IPS-NIHi11 (cell line): ENCODE measurements at places on chromosomes 5 and 9.

- DNase-seq: no peak
Measured at GRCh38 chr9:114888607-114889006, 41.8 kb downstream of the TNFSF8 start.

DNA sequence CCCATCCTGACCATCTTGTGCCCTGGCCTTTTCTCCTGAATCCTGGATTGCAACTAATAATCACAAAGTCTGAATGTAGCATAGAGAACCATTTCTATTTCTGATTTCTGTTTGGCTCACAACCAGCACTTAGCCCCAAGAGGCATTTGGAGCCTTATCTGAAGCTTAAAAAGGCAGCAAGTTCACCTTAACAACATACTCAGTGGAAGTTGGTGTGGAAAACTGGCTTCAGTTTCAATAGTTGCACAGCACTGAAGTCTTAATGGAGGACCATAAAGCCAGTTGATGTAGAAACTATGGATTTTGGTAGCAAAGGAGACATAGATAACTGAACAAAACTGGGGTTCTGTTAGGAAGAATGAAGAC lies 574.1 kb downstream of the PSAT1 start:
- DNase-seq: no peak

- no peak for DNase-seq
Measured at GRCh38 chr9:109020581-109021511, 7.5 kb upstream of the CTNNAL1 start.

DNA sequence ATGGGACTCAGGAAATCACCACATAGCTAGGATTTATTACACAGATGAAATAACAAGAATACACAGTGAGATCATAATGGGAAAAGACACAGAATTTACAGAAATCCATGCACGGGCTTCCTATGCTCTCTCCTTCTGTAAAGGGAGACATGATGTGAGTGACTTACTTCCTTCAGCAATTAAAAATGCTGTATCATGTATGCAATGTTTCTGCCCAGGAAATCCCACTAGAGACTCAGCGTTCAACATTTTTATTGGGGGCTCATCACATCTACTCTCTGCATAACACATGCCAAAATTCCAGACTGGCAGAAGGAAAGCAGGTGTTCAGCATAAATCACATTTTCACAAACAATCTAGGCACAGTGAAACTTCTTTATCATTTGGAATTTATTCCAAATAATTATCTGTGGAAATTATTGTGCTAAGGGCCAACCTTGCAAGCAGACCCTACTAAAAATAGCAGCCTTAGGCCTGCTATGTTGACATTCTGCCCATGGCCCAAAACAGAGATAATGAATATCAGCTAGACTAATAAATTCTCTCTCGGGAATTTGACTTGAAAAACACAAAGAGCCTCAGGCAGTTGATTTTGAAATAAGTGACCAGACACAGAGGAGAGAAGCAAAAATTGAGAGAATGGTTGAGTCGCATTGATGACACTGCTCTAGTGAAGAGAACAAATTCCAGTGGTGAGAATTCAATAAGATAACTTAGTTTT lies 31.4 kb upstream of the SELENOP start:
- no peak for DNase-seq

DNA sequence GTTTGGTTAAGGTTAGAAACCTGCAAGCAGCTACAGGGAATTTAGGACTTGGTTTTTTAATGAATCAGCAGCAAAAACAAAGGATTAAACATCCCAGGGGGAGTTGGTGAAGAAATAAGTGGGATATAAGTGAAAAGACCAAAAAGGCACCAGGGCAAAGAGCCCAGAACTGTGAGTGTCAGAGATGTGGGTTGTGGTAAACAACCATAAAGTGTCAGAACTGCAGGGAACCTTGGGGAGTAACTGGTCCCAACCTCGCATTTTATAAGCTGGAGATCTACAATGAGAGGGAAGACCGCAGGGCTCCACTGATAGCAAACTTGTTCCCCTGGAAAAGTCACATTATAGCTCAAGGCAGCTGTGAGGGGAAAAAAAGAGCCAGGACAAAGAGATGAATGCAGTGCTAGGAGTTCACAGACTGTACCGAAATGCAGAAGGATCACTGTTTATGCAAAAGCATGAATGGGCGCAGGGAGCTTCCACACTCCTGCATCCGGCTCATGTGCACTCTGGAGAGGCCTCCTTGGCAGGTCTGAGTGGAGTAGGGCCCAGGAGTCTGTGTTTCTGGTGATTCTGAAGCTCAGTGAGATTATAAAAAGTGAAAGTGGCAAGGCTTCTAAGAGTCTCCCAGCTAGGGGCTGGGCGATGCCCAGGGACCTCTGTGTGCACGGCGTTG lies 156.3 kb downstream of the GOLPH3 start:
- DNase-seq: no peak

GRCh38 chr5:95631991-95632675 lies 12.2 kb downstream of the GPR150 start:
- DNase-seq: no peak

DNA sequence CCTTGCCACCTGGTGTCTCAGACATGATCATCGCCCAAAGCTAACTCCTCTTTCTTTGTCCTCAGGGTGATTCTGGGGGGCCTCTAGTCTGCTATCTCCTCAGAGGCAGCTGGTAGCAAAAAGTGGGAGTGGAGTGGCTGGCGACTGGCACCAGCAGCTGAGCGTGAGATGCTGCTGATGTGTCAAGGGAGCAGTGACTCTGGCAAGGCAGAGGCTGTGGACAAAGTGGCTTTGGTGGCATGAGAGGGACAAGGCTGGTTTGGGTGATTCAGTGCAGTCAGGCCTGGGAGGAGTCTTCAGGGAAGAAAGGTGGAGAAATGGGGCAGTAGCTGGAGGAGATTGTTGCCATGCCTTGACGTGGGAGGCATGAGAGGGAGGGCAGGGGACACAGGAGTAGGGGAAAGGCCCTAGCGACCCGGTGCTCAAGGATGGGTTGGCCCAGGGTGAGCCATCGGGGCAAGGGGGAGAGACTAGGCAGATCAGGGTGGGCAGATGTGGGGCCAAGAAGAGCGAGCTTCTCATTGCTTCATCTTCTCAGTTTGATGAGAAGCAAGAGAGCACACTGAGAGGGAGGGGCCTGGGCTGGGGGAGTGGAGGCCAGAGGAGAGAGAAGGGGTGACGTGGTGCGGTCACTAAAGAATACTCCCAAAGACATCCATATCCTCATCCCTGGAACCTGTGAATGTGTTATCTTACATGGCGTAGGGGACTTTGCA lies 64.2 kb upstream of the SPTLC1 start:
- no peak for DNase-seq

DNA sequence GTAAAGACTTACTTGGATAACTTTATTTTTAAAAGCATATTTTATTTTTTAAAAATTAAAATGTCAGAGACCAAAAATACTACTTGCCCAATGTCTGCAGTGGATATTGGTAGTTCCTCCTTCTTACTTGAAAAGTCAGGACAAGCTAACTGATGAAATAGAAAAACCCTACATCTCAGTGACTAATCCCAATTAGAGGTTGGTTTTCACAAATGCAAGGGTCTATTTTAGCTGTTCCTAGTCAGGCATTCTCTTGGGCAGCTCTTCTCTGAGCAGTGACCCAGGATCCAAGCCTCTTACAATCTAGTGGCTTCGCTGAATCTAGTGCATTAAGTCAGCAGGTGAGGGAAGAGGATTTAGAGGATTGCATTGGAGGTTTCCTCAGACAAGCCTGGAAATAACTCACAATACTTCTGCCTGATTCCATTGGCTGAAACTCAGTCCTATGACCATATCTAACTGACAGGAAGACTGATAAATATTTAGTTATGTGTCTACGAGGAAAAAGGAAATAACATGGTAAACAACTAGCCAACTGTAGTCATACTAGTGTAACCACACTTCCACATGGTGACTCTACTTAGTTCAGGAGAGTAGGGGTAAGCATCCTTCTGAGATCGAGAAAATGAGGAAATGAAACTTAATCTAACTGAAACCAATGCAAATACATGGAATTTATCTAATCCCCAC lies 34.2 kb upstream of the MIER3 start:
- no peak for DNase-seq

DNA sequence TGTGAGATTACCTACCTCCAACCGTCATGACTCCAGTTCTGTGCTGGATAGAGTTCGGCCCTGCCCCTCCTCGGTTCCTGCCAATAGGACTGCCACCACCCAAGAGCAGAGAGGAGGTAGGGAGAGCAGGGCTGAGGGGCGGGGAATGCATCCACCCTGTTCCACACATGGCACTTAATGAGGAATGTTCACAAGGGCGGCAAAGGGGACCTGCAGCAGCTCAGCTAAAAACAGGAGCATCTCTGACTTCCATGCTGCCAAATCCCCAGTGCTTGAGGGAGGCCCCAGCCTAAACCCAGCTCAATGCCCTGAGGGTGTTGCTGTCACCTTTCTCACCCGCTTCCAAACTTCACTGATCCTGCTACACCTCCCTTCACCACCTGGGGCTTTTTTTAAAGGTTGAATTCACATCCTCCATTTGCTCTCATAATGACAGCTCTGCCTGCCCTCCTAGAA lies 7.8 kb upstream of the DELE1 start:
- peak; percentile 60 for DNase-seq

GRCh38 chr9:5510989-5511388 lies 658 bp downstream of the PDCD1LG2 start:
- no peak for DNase-seq

- DNase-seq: no peak
Measured at GRCh38 chr9:85007748-85008147, 338.2 kb downstream of the NTRK2 start.

- DNase-seq: no peak
Measured at GRCh38 chr9:5644501-5644900, 15.6 kb downstream of the RIC1 start.

GRCh38 chr5:83277154-83277553 lies 194.4 kb upstream of the VCAN start:
- no peak for DNase-seq

- DNase-seq: no peak
Measured at GRCh38 chr9:121283080-121283398, 15.1 kb downstream of the GSN start.

DNA sequence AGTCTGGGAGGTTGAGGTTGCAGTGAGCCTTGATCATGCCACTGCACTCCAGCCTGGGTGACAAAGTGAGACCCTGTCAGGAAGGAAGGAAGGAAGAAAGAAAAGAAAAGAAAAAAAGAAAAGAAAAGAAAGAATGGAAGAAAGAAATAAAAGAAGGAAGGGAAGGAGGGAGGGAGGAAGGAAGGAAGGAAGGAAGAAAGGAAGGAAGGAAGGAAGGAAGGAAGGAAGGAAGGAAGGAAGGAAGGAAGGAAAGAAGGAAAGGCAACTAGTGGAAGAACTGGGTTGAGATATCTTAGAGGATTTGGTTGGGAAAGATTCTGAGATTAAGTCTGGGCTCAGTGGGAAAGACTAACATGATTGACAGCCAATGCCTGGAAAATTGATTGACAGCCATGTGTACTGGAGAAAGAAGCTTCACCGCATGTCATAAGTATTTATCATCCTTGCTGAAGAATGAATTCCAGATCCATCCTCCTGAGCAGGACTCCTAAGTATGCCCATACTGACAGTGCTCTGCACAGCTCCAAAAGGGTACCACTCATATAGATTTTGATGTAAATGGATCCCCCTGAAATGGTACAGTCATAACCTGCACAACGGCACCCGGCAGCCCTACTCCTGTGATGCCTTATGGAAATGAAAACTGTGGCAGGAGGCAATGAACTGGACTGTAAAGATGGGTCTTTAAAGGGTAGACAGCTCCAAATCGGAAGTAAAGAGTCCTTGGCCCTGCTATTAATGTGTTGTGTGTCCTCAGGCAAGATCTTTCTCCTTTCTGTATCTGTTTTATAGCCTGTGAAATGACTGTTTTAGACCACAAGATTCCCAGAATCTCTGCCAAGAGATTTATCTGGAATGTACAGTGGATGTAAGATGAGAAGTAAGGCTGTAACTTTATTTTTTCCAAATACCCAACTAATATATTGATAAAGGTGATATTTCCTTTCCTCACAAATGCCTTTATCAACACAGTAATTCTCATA lies 16.9 kb upstream of the ADRA1B start:
- DNase-seq: no peak

GRCh38 chr5:91591076-91591475 lies 208.0 kb upstream of the ARRDC3 start:
- no peak for DNase-seq

- no peak for DNase-seq
Measured at GRCh38 chr5:116406306-116407041, 168.1 kb downstream of the SEMA6A start.

- no peak for DNase-seq
Measured at GRCh38 chr5:115940080-115940810, 22.0 kb upstream of the LVRN start.

DNA sequence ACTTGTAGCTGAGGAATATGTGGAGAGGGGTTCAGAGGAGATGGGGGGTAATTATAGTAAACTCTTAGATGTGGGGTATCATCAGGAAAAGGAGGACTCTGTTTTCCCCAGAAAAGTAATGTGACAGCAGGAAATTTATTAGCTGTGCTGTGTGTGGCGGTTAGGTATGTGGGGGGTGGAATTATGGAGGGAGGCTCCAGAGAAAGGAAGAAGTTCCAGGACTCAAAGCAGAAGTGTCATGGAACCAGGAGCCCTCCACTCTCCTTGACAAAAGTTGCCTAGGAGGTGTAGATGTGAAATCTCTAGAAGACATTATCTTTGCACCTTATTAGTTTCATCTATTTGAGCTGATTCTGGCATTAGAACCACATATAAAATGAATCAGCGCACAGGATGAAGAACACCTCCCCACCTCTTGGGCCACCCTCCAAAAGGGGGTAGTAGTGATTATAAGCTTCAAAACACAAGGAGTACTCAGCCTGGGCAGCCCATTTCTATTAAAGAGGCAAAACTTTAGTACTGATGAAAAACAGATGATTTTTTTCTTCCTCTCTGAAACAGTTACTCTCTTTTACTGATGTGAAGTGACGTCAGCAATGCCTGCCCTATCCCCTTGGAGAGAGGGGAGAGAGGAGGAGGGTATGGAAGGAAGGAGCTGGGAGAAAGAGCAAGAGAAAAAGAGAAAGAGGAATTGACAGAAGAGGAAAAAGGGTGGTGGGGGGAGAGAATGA lies 18.2 kb downstream of the NR2F1 start:
- DNase-seq: no peak

DNA sequence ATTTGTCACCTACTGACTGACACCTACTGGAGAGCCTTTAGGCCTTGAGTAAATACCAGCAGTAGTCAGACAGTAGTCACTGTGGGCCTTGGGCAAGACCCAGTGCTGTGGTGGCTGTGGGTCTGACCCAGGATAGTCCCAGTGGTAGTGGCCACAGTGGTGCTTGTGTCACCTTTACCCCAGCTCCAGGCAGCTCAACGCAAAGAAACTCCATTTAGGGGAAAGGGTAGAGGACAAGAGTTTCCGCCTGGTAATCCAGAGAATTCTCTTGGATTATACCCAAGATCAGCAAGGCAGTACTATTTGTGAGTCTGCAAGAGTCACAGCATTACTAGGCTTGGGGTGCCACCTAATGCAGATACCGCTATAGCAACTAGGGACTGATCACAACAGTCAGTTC lies 28.9 kb downstream of the CERT1 start:
- no peak for DNase-seq

GRCh38 chr9:93116072-93116961 lies 17.7 kb downstream of the NINJ1 start:
- DNase-seq: peak; percentile 31

DNA sequence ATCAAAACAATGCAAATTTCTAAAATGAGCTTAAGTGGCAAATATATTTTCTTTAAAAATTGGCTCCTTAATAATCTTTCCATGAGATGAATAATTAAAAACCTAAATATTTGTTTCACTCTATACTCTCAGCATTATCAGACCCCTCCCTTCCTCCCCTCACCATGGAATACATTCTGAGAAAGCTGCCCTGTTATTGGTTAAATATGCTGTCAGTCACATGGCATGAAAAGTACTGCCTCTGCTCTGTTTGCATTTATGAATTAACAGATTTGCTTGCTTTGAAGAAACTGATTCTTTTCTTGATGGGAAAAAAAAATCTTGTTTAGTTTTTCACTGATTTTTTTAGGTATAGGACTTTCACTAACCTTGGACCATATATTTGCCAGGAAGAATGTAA lies 17.0 kb upstream of the RPS23 start:
- DNase-seq: no peak
